GOT3 (cell line): ENCODE measurements at places on chromosomes 13 and 19.

GRCh38 chr13:51660813-51661212 lies 76.6 kb downstream of the WDFY2 start:
- DNase-seq = no peak

DNA sequence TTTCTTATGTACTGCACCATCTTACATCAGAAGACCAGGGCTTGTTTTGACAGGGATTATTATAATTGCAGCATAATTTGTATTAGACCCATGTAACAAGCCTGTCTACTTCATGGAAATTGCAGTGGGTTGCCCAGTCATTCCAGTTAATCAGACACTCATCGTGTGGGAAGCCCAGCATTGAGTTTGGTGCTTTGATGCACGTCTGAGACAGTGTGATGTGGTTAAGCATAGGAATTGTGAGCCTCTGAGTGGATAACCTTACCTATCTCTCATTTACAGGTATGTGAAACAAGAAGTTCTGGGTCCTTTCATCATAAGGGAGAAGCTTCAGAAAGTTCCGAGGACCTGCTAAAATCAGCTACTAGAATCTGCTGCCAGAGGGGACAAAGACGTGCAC lies 12.8 kb downstream of the RGCC start:
- DNase-seq = no peak

GRCh38 chr13:51191743-51192142 lies 30.5 kb upstream of the FAM124A start:
- no peak for DNase-seq

DNA sequence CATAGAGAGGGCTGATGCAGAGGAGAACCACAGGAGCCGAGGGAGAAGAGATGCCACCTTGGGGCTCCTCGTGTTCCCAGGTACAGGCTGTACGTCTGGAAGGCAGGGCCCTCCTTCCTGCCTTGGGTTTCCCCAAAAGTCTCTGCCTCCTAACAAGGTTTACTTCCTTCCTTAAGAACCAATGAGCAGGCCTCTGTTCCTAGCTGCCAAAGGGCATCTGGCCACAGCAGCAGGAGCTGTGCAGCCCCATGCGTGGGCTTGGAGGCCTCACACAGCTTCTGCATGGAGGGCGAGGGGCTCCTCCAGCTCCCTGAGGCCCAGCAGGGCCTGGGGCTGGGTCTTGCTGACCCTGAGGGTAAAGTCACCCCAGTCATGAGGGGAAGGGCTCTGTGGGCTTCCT lies 40.6 kb upstream of the TSHZ3 start:
- no peak for DNase-seq

- DNase-seq = no peak
These were observed 1775.1 kb upstream of the PCDH20 start for GRCh38 chr13:63190742-63191141.

- DNase-seq = no peak
These were observed 6.7 kb upstream of the PCDH17 start for GRCh38 chr13:57624565-57625435.

GRCh38 chr19:47357788-47358680 lies 8.9 kb downstream of the DHX34 start:
- DNase-seq = no peak

DNA sequence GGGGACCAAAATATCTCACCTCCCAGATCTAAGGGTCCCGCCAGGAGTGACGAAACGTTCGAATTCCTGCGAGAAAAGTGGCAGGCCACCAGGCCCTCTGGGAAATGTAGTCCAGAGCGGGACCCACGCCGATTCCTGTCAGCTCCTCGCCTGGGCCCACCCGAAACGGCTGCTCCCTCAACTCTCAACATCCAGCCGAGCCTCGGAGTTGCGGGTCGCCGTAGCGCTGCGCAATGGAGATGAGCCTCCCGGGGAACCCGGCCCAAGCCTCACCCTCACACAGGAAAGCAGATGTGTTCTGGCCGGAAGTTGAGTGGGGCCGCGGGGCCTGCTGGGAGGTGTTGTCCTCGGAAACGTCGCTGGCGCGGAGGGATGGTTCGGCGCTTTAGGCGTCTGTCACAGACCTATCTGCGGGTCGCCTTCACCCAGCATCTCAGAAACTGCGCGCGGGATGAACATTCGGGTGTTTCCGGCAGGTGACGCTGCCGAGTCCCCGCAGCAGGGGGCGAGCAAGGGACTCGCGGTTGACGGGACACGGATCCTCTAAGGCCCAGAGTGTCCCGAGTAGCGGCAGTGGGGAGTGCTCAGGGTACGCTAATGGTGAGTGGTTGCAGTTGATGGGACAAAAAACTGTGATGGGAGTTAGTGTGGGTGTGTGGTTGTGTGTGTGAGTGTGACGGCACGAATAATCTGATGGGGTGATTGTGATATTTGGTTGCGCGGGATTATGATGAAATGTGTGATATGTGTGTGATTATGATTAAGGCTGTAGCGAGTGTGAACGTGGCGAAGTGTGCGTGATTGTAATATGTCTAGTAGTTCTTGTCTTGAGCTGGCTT lies at the start of the genes ZNF568 and ZNF829:
Gene ZNF568 (plus strand): TSS at position 341 of the 839 bp plus-strand sequence. CDS start 6,439 bp downstream, outside the sequence.
Gene ZNF829 (minus strand): TSS at position 300 of the 839 bp plus-strand sequence. CDS start 1,124 bp downstream, outside the sequence.
- peak; percentile 21 for DNase-seq

DNA sequence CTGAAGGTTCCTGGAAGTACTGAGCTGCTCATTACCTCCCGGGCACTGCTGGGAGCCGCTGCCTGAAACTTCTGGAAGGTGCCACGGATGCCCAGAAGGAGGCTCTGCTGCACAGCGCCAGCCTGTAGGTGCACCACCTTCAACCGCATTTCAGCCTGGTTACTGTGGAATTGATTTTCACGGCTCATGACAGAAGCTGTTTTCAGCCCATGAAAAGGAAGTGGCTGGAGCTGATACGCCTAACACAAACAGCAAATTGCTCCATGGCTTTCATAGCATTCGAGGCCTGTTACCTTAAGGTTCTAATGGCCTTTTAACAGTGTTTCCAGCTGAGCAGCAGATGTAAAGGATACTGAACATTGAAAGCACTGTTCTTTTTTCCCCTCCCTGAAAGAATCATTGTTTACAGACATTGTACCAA lies 22.0 kb downstream of the GPC6 start:
- no peak for DNase-seq

DNA sequence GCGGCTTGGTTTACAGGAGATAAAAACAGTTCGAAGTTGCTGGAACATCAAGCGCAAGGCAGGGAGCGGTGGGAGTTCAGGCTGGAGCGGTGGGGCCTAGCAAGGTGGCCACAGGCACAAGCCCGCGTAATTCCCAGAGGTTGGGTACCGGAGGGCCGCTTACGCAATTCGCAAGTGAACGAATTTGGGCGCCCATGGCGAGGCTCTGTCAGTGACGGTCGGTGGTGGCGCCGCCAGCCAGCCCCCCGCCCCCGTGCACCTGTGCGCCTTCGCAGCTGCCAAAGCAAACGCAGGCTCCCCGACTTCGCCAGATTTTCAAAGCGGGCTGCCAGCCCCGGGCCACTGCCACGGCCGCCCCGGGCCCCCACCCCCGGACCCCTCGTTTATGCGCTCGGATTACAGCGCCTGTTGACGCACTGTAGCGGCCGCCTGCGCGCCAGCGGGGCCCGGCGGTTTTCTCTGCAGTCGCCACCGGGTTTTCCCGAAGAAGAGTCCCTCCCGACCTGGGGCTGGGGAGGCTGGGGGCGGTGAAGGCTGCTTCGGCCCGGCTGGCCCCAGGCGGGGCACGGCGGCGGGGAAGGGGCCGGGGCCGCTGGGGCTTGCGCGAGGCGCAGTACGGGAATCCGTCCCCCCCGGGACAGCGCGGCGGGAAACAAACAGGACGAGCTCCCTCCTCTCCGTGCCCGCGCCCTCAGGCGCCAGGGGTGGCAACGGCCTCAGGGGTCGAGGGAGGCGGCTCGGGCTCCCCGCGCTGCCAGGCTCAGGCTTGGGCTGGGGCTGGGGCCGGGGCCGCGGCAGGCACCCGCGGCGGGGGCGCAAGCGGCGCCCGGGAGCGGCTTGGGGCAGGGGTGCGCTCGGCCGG lies 709 bp downstream of the N4BP2L1 start:
- DNase-seq = no peak

DNA sequence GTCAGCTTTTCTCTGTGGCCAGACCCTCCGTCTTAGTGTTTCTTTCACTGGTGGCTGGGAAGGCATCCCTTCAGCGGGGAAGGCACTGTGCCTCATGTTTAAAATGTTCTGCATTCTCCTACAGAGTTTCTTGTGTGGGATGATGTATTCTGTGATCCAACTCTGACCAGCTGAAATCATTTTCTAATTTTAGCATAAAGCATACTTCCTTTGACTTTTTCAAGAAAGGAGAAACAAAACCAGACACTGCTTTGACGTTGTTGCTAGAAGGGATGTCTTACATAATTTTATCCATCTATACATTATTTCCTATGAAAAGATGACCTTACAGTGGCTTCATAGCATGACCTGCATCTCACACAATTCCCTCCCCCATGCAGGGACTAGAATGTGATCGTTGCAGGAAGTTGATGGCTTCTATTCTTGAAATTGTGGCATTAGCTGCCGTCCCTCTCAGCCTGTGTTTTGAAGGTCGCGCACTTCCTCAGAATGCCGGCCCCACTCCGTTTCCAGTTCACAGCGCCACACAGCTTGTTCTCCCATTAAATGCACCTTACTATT lies 38.6 kb upstream of the TEX29 start:
- no peak for DNase-seq

- no peak for DNase-seq
These were observed 137.6 kb downstream of the FOXO1 start for GRCh38 chr13:40528881-40529280.

DNA sequence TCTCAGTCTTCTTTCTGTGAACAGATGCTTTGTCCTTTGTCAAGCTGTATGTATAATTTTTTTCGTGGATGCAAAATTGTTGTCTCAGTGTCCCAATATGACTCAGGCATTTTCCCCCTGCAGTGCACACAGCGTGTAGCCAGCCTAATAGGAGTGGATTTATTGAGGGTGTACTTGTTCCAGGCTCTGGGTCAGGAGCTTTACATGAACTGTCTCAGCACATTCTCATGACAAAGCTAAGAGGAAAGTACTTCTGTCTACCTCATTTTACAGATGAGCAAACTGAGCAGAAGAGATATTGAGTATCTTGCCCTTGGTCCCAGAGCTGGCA lies 50.8 kb downstream of the STK24 start:
- no peak for DNase-seq

DNA sequence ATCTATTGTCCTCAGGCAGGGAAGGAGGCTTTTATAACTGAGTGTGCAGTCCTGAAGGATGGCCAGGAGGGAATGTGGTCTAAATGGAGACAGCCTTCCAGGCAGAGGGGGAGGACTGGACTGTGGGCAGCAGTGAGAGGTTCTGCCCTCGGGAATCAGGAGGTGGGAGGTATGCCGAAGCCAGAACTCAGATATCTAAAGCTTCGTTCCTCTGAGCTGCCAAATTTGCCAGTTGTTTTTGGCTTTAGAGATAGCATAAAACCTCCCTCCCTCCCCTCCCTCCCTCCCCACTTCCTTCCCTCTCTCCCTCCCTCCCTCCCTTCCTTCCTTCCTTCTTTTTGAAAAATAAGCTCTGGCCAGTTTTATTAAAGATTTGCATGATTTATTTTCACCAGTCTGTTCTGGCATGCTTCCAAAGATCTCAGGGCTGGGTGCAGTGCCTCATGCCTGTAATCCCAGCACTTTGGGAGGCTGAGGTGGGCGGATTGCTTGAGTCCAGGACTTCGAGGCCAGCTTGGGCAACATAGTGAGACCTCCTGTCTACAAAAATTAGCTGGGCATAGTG lies 2.4 kb downstream of the MEDAG start:
- DNase-seq = no peak

DNA sequence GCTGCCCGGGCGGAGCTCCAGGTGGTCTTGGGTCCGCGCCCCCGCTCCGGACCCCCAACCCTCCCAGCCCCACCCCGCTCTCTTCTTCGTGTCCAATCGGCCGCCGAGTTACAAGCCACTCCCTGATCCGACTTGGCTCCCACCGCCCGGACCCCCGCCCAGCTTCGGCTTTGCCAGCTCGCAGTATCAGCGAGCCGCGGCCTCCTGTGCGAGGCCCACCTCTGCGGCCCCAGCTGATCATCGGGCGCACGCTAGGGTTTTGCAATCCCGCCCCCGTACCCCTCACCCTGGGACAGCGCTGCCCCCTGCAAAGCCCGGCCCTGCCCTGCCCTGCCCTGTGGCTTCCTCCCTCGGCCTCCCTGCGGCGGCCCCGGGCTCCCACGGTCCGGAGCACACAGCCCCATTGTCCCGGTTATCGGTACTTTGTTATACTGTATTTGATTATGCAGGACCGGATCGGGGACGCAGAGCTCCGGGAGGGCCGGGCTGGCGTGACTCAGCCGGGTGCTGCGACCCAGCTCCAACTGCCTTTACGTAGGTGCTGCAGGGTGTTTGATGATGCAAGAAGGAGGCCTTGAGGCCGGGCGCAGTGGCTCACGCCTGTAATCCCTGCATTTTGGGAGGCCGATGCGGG lies 598 bp upstream of the LPAR2 start:
- DNase-seq = no peak

DNA sequence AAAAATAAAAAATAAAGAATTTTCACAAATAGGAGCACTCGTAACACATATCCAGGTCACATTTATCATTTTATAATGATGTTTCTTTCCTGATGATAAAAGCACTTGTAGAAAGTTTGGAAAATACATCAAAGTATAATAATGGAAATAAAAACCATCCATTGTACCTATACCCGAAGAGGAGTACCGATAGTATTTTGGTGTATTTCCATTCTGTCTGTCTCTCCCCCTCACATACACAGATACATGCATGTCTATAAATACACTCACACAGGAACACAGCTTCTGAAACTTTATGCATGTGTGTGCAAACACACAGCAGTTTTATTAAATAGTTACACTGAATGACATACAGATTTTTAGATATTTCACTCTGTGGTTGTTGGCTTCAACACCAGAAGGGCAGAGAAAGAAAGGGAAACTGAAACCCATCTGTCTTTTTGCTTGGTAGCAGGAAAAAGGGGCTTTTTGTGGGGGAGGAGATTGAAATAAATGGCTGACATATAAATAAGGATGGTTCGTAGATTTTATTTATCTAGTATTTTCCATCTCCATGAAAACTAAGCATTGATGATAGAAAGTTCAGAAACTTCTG lies 114.8 kb downstream of the LRCH1 start:
- DNase-seq = no peak

DNA sequence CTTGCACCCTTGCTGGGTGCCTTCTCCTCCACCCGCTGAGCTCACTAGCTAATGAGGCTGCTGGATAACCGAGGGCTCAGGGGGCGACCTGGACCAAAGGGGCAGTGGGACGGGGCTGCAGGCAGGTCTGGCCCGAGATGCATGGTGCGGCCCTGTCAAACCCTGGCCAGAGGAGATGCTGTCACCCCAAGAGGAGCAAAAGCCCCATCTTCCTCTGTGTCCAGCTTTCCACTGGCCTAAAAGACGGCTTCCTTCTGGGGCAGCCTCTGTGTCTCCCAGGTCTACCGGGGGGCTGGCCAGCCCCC lies 261.8 kb downstream of the TBC1D4 start:
- no peak for DNase-seq
